HCT116 (cell line): ENCODE measurements at places on chromosomes 2 and 18.

GRCh38 chr2:9673914-9674481, 43.2 kb upstream of the YWHAQ start:
- DNase-seq: no peak

- DNase-seq: no peak
Measured at GRCh38 chr2:228516019-228516418, 334.5 kb upstream of the SPHKAP start.

DNA sequence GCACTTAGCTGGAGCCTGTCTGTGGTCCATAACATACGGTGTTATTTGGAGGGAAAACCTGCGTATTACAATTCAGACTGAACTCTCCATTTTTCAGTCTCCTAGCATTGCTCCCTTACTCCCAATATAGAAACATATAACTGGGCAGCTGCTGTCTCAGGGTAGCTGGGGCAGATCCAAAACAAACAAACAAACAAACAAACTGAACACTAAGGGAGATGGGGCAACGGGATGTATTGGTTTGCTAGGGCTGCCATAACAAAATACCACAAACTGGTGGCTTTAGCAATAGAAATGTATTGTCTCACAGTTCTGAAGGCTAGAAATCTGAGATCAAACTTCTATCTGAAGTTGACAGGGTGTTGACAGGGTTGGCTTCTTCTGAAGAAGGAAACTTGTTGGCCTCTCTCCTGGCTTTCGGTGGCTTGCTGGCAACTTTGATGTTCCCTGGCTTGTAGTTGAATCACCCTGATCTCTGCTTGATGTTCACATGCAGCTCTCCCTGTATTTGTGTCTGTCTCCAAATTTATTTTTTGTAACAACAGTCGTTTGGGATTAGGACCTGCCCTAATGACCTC, 329.3 kb upstream of the ZNF804A start:
- DNase-seq: no peak

DNA sequence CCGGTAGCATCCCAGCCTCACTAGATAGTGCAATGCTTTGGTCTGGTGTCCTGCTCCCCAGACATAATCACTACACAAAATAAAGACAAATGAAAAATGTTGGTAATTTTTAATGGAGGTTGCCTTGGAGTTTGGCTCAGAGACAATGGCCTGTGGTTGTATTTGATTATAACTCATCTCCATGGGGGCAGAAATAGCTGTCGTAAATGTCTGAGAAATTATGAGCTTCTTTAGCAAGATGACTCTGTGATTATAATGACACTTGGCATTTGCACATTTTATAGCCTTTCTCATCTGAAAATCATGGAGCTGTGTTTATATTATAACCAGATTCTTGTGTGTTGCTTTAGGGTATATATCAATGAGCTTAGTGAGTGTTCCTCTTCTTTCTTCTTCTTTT, 1779.7 kb upstream of the CELF4 start:
- DNase-seq: no peak

DNA sequence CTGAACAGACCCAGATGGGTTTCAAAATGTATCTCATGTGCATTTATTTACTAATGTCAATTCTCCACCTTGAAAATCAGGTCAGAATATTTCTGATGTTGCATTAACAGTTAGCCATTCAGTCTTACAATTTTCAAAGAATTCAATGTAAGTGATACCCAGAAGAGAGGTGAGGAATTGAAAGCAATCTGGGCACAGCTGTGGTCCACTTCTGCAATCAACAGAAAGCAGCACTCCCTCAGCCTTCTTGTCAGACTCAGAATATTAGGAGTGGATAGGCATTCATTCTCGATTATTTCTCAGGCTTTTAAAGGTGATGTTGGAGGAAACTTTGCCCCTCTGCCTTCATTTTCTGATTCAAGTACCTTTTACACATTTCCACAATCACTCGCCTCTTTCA, 15.7 kb downstream of the CCL20 start:
- DNase-seq: no peak

- DNase-seq: no peak
Measured at GRCh38 chr2:21774691-21775368, 651.1 kb downstream of the TDRD15 start.

DNA sequence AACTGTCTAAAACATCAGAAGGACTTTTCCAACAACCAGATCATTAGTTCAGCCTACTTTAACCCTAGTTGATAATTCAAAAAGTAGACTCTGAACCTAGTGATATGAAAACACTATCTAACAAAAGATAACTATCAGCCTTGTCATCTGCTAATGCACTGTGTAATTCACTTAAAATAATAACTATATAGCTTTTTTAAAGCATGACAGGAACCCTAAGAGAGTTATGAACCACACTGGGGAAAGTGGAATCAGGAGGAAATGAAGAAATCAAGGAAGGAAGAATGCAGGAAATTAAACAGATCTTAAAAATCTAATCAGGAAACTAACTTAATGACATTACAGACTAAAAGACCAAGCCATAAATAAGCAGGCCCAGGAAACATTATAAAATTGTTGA, 9.0 kb downstream of the B4GALT6 start:
- no peak for DNase-seq

DNA sequence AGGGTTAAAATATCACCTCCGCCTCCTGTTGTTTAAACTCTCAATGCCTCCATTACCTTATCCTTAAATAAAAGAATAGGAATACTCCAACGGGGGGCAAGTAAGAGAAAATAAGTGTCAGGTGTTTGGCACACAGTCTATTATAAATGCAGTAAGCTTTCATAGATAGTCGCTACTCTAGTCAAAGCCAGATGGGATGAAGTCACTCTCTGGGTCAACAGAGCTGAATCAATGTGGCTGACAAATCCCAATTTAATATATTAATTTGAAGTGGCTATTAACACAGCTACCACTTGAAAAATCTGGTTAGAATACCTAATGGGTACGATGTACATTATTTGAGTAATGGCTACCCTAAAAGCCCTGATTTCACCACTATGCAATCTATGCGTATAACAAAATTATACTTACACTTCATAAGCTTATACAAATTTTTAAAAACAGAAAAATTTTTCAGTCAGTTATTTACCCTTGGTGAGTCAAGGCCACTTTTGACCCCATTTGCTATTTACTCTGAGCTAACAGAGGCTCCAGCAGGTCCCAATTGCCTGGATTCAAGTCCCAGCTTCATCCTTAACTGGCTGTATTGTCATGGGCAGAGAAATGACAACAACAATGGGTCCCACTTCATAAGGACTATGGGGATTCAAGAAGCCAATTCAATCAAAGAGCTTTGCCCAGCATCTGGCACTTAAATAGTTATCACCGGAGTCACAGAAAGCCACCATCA, 167.5 kb upstream of the PID1 start:
- DNase-seq: no peak

- DNase-seq: no peak
Measured at GRCh38 chr2:172998547-172999272, 76.9 kb upstream of the MAP3K20 start.

GRCh38 chr2:161418715-161419637, 2.9 kb downstream of the TBR1 start:
- DNase-seq: no peak

DNA sequence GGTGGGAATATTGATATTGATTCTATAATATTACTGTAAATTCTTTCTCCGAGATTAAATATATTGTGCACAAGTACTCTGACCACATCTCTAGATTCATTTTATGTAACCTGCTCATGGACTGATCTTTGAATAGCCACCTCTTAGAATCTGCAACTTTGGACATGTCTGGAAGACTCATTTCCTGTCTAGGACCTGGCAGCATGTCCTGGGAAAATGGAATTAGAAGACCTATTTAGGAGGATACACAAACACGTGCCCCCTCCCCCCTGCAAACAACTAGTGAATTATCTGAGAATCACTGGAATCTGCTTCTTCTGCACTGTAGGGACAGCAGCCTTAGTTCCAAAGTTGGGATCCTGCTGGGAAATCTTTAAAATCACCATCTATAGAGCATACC, 94.1 kb downstream of the UBE2E3 start:
- DNase-seq: no peak

DNA sequence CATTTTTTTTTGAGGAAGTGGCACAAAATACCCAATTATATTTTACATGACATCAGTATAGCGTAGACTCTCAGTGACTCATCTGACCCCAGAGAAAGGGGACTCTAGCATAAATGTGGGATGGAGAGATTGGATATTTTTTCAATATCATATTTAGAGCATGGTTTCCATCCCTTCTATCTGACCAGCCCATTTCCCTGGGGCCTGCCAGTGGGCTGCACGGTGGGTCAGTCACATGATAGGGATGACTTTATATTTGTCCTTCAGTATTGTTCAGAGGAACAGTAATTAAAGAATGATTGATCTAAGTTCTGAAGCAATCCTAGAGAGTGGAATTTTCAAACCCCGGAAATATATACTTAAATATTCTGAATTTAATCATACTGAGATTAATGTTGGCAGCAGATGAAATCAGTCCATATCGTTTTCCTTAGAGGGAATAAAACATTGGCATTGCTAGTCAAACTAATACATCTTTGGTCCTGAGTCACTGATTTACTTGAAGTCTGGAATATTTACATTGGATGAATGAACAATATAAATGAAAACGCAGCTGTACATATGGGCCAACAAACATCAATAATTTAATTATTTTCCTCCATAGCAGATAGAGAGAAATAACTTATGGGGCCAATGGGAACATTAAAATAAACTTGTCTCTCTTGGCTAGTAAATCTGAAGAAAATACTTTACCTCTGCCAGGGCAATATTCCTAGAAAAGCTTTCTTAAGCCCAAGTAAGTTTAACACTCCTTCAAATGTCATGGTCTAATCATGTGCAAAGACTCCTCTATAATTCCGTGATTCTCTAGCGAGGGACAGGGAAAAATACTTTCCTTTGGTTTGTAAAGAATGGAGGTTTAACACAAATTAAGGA, 563.6 kb upstream of the PKDCC start:
- no peak for DNase-seq

GRCh38 chr2:27811768-27812167, 40.2 kb downstream of the MRPL33 start:
- DNase-seq: no peak

DNA sequence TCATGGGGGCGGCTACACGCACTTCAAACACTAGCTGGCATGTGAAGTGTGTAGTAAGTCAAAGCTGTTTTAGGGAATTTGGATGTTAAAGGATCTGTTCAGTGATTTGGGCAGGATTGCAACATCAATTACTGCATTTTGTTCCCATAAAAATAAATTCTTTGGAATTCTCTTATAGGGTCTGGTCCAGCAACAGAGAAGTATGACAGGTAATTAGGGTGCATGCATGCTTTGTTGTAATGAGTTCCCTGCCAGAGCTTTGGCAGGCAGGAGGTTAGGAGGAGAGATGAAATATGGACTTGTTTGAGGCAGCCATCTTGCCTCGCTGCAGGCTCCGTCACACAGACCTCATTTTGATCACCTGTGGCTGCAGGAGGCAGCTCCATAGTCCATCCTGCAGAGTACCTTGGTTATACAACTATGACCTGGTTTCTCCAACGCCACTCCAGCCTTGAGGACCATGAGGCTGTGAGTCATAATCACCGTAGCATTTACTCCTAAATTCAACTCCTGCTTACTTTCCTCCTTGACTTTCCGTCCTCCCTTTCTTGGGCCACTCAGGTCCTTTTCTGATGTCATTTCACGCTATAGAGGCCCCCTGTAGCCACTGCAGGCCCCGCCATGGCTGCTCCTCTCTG, 26.5 kb upstream of the EML4 start:
- no peak for DNase-seq

GRCh38 chr2:218727502-218728165, 17.0 kb downstream of the TTLL4 start:
- no peak for DNase-seq

DNA sequence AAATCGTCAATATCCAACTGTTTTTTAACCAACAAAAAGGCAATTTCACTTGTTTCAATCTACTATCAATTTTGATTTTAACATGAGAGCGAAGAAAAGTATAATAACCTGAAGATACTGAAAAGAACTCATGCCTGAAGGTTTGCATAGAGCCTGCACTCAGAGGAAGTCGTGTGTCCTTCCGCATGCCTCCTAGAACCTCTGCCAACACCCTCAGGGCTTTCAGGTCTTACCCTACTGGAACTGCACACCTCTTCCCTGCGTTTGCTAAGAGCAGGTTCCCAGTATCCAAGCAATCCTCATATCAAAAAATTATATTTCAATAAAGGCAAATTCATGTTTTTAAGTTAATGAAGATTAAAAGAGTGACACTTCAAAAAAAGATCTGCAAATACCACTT, 74.7 kb downstream of the PIAS2 start:
- no peak for DNase-seq

GRCh38 chr2:210392469-210392881, 77.5 kb upstream of the MYL1 start:
- DNase-seq: no peak

DNA sequence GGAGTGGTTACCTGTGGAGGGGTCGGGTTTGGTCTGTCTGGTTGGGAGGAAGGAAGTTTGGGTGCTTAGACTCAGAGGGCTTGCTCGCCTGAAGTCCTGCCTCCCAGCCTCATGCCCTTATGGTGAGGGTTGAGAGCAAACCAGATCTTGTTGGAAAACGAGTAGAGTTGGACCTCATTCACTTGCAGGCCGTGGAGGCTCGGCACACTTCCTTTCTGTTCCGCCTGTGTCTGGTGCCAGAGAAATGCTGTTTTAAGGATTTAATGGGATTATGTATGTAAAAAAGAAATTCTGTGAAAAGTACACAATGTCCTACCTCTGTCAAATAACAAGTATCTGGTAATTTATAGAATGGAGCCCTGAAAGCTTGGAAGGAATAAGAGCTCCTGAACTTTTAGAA, 29.6 kb downstream of the GATA6 start:
- DNase-seq: no peak
